ENCODE measurements at places on chromosomes 4 and X.
A peak's percentile ranks its signal among the peaks of the same experiment; 100 is the strongest.

DNA sequence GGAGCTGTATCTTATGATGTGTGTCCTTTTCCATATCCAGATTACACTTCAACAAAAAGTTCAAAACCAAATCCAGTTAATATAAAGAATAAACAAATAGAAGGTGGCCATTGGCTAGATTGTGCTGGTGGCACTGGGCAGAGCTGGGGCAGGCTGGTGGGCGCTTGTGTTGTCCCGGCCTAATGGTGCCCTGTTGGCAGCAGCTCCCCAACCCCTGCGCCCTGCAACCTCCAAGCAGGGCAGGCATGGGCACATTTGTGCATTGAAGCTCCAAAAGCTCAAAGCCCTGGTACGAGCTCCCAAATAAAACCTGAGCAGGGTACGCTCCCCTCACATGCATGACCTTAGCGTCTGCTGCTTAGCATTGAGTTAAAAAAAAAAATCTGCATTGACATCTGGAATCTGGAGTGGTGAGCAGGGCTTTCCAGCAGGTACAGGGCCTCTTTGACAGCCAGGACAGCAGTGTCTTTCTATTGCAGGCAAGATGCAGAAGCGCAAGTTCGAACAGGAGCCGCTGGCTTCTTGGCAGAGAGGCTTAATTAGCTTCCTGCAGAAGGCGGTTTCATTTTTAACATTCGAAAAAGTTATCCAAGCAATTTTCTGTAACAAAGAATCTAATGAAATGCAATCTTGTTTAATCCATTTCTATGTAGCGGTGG lies 25.9 kb upstream of the NYX start:
- DNase-seq, result no peak

GRCh38 chr4:178140326-178140915 lies 698.2 kb upstream of the AGA start:
- no peak for DNase-seq

- DNase-seq, result peak; percentile 23
These were observed 56.7 kb upstream of the ATOH1 start for GRCh38 chr4:93771640-93772411.

DNA sequence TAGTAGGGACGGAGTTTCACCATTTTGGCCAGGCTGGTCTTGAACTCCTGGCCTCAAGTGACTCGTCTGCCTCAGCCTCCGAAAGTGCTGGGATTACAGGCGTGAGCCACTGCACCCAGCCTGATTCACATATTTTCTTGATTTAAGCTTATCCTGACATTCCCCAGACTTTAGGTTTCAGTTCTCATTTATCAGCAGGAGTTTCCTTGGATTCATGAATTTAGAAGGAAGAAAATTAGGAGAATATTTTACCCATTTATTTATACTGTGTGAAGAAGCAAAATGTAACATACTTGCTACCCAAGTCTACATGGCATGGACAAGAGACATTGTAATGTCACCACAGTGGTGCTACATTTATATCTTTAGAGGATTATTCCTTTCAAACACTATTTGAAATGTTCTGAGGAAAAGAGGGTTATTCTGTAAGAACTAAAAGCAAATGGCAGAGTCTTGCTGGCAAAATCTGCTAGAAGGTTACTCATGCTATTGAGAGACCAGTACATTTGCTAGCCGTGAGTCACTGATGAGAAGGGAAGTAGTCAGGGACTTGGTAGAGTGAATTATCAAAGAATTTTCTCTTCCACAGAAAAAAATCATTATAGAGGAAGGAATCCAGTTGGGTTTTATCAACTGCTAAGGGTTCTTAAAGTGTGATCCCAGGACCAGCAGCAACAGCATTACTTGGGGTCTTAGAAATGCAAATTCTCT lies 26.1 kb upstream of the CFAP299 start:
- DNase-seq, result peak; percentile 77
